ENCODE measurements at places on chromosomes 7 and 10.

- peaks cover 51% of the 10 kb centered on the region for H3K4me1 ChIP-seq
- H3K27me3 ChIP-seq, result peaks cover 38% of the 10 kb centered on the region
- peak overlapping the region; percentile 40 for H3K27ac ChIP-seq
Measured at GRCh38 chr10:103692436-103692951, 162.9 kb downstream of the SH3PXD2A start.

GRCh38 chr7:25124465-25125136 lies 459 bp downstream of the CYCS start:
- H3K4me3 ChIP-seq, result peak overlapping the region; percentile 76
- H3K36me3 ChIP-seq, result peaks cover 21% of the 10 kb centered on the region
- DNase-seq, result no peak
- H3K27me3 ChIP-seq, result no peaks in the 10 kb centered on the region

DNA sequence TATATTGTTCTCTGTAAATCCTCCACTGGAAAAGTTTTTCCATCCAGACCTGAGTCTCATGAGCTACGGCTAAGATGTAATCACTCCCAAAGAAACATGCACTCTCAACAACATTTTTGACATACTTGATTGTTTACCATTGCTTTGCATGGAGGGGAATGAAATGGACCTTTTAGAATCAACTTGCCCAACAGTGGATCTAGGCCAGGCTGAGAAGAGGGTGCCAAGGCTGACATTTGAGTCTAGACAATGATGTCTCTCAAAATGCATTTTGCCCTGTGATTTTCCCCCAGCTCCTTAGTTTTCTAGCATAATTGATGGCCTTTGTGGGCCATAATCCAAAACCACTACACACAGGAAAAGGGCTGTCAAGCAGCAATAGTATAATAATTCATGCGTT lies 297.9 kb upstream of the KLF6 start:
- peaks cover 3% of the 10 kb centered on the region for H3K4me1 ChIP-seq
- H3K36me3 ChIP-seq, result no peaks in the 10 kb centered on the region
- no peak overlapping the region for H3K27ac ChIP-seq
- DNase-seq, result no peak

- no peak overlapping the region for H3K27ac ChIP-seq
- no peaks in the 10 kb centered on the region for H3K36me3 ChIP-seq
- peak; percentile 2 for DNase-seq
Measured at GRCh38 chr7:120941064-120941463, 9.5 kb upstream of the ING3 start.

GRCh38 chr7:90626013-90626412 lies 29.9 kb downstream of the CDK14 start:
- H3K36me3 ChIP-seq, result no peaks in the 10 kb centered on the region
- peak overlapping the region; percentile 4 for H3K4me3 ChIP-seq
- peaks cover 11% of the 10 kb centered on the region for H3K4me1 ChIP-seq
- DNase-seq, result no peak

- H3K36me3 ChIP-seq, result no peaks in the 10 kb centered on the region
- H3K27me3 ChIP-seq, result peaks cover 7% of the 10 kb centered on the region
Measured at GRCh38 chr7:121337398-121337797, 8.6 kb downstream of the WNT16 start.

Measured in spinal cord (tissue), 10 donors.